Forelimb muscle (tissue), 1 donor: ENCODE measurements at places on chromosomes 3 and 15.

DNA sequence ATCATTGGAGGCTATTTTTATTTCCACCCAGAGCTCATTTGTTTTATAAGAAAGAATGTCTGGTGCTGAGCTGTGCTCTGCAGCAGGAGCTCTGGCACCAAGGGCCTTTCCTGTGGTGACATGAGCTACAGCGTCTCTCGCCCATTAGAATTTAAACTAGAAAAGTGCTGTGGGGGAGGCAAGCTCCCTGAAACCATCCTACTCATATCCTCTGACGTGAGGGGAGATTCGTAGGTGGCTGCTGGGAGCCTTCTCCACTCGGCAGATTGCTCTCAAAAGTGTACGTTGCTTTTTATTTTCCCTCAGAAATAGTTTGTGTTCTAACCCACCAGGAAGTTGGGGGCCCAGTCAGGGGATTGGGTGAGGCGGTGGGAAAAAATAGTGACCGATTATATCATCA is 76.3 kb upstream of the ARHGEF3 start:
- DNase-seq: no peak

GRCh38 chr3:42408156-42408555 is 2.3 kb downstream of the LYZL4 start:
- DNase-seq: no peak

DNA sequence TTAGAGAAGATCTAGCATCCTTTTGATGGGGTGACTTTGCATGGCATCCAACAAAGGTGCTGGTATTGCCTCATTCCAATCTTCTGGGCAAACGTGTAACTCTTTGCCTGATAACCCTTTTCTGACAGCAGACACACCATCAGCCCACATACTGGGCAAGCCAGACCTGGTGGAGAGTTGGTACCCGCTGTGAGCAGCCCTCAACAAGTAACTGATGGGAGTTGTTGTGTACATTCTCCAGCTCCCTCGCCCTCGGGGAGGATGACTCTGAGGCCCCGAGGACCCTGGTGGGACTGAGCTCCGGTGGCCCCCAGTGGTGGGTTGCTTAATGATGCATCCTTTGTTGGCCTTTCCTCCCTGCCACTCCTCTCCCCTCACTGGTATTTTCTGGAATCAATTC is 102.4 kb upstream of the SLC6A11 start:
- no peak for DNase-seq

GRCh38 chr3:60064210-60065178 is 1014.7 kb upstream of the CFAP20DC start:
- DNase-seq: no peak

- no peak for DNase-seq
Observed at GRCh38 chr3:72238801-72239200, 453.9 kb upstream of the PROK2 start.
